ENCODE measurements at places on chromosomes 11 and 22. TPM values are rescaled to one million over a fixed set of nuclear protein-coding genes. Genes with fewer than 3 reads are reported as not detected.

- DNase-seq = peak; percentile 80
These were observed 64.2 kb downstream of the CACNA1I start for GRCh38 chr22:39634530-39635405.

DNA sequence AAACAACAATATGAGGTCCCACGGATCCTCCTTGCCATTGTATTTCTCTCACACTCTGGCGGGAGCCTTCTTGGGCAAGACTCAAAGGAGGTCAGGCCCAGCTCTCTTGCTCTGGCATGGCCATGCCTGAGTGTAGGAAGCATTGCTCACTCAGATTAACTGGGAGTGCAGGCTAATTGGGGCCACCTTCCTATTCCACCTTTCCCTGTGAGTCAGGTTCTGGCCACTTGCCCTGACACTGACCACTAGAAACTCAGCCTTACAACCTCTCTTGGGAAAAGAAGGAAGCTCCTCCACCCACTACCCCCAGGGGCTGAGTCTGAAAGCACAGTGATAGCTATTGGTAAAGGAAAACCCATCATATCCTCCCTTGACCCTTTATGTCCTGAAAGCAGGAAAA is 121.8 kb upstream of the NTM start:
- peak; percentile 5 for DNase-seq

DNA sequence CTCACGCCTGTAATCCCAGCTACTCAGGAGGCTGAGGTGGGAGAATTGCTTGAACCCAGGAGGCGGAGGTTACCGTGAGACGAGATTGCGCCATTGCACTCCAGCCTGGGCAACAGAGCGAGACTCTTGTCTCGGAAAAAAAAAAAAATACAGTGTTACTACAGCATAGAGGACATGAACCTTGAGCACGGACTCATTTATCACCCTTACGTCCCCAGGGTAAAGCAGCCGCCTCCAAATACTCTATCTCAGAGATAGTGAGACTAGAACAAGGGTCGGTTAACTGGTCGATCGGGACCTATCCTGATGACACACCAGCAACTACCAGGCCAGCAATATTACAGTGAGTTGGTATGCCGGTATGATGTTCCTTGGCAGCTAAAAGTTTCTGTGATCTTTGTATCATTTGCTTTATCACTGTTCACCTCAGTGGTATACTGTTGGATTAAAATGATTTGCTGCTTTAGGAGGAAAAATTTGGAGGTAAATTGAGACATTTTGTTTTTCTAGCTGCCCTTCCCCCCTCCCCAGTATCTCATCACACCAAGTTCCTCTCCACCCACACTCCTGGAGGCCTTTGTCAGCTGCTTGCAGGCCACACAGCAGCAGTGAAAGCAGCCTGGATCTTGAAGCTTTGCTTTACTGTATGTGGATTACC is 7.0 kb upstream of the SIDT2 start:
- DNase-seq = no peak

DNA sequence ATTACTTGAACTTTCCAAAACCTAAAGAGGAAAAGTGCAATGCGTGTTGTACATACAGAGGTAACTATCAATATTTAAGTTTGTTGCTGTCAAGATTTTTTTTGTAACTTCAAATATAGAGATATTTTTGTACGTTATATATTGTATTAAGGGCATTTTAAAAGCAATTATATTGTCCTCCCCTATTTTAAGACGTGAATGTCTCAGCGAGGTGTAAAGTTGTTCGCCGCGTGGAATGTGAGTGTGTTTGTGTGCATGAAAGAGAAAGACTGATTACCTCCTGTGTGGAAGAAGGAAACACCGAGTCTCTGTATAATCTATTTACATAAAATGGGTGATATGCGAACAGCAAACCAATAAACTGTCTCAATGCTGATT is 2.1 kb downstream of the ADM start:
- no peak for DNase-seq

DNA sequence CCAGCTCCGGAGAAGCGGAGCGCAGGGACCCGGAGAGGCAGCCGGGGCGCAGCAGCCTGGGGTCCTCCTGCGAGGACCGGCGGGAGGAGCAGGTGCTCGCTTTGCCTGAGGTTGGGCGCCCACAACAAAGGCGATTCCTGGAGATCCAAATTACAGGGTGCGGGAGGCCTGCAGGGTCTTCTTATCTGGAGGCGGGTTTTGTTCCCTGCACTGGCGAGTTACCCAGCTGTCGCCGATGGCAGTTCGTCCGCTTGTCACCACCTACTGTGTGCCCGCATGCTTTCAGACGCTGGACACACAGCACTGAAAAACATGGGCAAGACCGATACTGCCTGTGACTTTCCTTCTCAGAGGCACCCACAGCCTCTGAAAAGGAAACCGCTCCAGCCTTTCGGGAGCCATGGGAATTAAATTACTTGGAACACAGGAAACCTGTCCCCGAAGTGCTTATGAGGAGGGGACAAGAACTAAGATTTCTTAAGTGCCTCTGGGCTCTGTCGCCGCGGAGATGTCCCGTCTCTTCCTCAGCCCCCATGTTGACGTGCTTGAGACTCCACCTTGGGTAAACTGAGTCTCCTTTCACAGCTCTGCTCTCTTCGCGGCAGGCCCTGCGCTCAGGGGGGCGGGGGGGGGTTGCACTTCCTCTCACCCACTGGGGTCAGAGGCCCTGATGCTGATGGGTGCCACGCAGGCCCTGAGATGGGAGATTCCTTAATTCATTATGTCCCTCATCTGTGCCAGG is 1.3 kb upstream of the ZFTA start:
- no peak for DNase-seq

DNA sequence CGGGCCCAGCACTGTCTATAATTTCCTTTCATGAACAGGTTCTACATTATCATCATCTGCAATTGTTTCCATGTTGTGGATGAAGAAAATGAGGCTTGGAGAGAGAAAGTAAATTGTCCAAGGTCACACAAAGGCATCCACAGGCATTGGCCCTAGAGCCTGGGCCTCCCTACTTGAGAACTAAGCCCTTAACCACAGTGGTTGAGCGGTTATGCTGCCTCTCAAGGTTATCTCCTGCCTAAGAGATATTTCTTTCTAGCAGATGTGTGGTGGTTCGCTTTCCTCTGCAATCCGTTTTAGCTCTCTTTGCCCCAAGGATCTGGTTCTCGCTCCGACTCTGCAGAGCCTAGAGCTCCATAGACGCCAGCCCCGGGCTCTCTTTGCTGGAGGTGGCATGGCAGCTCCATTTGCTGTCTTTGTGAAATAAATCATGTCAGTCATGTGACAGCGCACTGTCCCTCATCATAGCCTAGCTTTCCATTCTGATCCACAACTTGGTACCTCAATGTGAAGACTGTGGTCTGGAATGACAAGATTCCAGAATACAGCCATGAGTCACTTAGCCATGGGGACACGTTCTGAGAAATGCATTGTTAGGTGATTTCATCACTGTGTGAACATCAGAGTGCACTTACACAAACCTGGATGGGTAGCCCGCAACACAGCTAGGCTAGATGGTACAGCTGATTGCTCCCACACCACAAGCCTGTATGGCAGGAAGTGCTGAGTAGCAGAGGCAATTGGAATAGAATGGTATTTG is 27.2 kb downstream of the RPS6KA4 start:
- DNase-seq = peak; percentile 19

DNA sequence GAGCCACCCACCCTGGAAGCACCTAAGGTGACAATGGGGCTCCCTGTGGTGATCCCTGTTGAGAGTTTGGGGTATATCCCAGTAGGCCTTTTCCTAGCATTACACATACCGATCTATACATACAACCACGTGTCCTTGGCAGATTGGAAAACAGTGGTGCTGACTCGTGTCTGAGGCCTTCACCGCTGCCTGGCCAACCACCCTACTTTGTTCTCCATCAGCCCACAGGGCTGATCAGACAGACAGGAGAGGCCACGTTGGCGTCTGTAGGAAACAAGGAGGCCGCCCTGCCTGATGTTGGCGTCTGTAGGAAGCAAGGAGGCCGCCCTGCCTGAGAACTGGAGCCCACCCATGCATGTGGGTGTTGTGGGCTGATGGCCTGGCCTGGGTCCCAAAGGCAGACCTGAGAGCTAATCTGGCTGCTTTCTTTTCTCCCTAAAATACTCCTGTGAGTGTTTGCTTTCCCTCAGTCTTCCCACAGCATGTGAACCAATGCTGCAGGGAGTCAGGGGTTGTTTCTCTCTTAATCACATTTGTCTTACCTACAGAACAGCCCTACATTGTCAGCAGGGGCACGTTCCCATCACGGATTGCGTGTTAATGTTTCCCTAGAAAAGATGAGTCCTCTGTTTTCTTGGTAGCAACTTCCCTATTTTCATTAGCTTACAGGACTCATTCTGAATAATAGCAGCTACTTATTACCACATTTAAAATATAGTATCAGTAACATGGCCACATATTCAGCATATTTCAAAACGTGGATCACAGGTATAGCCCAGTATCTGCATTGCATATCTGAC is 57.2 kb downstream of the SBF1 start:
- no peak for DNase-seq

GRCh38 chr11:113034576-113034975 is 73.4 kb downstream of the NCAM1 start:
- peak; percentile 78 for DNase-seq

- no peak for DNase-seq
These were observed 115.9 kb downstream of the CCDC81 start for GRCh38 chr11:86490582-86490981.

DNA sequence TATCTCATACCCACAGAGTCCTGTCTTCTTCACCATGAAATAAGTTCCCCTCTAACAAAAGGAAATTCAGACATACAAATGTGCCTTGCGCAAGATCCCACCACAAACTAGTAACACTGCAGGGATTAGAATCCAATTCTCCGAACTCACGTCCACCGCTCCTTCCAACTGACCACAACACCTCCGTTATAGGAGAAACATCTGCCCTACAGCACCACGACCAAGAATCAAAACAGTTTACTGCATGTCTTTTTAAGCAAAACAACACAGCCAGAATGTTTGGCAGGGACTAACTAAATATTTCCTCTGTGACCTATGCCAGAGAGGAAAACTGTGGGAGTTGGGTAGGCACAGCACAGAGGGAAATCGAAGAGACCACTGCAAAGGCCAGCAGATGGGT is 72.7 kb upstream of the AKIP1 start:
- DNase-seq = peak; percentile 81

DNA sequence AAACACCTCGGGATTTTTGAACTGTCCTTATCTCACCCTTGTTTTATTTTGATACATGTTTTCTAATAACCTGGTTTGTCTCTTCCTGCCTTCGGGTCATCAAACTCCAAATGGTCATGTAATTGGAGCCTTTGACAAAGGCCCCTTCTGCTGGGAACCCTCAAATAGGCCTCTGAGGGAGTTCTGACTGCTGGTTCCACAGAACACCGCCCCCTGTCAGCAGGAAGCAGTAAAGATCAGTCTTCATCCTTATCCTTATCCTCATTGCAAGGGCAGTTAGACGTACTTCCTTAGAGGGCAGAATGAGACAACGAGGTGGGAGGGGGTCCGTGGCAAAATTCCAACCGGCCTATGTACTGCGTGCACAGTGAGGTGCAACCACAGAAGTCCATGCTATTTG is 12.1 kb downstream of the TRIM51 start:
- no peak for DNase-seq

DNA sequence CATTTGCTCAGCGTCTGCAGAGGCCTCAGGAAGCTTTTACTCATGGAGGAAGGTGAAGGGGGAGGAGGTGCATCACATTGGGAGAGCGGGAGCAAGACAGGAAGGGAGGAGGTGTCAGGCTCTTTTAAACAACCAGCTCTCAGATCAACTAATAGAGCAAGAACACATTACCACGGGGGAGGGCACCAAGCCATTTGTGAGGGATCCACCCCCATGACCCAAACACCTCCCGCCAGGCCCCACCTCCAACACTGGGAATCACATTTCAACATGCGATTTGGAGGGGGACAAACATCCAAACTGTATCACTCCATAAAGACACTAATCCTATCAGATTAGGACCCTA is 18.9 kb upstream of the THY1 start:
- DNase-seq = no peak

DNA sequence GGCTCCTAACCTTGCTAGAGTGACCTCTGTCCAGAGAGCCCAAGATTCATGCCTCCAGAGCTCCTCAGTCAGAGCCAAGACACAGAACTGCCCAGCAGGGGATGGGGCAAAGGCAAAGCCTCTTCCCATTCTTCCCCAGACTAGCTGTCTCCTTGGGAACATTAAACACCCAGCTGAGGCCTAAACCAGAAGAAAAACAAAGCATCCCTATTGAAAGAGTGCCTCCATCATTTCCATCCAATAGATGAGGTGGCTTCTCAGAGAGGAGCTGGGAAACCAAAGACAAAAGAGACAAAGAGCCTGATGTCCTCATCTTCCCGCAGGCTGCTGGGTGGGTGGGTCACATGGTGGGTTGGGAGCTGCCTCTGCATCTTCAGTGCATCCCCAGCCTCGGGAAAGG is 37.4 kb downstream of the COMMD9 start:
- DNase-seq = no peak

DNA sequence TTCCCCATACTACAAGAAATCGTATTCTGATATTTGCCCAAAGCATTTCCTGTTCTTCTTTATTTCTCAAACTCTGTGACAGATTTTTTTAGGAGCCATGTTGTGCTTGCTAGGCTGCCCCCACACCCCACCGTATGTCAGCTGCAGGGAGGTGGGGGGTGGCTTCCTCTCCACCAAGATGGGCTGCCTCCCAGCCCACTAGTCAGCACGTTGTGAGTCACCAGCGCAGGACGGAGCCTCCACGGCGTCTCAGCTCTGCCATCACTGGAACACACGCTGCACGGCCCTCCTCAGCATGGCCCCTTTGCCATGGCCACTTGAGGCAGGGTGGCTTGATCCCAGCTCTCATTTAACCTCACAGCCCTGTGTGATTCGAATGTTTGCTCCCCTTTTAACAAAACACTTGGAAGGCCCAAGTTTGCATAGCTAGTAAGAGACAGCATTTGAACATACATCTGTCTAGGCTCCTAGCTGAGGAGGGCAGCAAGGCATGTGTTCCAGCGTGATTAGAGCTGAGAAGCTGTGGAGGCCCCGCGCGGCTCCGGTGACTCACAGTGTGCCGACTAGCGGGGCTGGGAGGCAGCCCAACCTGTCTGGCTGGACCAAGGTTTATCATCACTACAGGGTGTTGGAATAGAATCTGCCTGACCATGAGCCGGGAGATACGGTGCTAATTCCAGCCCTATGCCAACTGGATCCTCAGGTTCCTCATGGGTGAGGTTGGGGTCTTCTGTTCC is 180.7 kb upstream of the NCAM1 start:
- peak; percentile 69 for DNase-seq

DNA sequence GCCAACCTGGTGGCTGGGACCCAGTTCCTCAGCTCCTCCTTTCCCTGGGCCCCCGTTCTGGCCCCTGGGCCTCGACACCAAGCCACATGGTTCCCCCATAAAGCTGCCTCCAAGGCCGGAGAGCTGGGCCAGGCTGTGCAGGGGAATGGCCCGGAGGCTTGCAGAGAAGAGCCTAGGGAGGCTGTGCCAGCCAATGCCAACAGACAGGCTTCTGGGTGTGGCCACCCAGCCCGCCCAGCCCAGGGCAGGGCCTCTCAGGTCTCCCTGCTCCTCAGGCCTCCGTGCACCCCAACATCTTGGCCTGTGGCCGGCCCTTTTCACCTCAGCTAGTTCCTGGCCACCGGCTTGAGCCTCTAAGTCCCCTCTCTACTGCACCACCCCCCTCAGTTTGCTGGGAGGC is 17.4 kb upstream of the FLRT1 start:
- no peak for DNase-seq

The DRICH1 gene
- total RNA-seq = not detected

The GGTLC2 gene
- not detected for total RNA-seq

The PTPN5 gene
- not detected for total RNA-seq

The PYGM gene
- not detected for total RNA-seq

The PARVG gene
- total RNA-seq = not detected

The PEX16 gene
- 28.1 TPM for total RNA-seq

The RNF214 gene
- 12.6 TPM for total RNA-seq

The FAM227A gene
- 1.4 TPM for total RNA-seq

The OR52N4 gene
- not detected for total RNA-seq

The HIC2 gene
- total RNA-seq = 2.1 TPM

The OR8D4 gene
- not detected for total RNA-seq

The MS4A6A gene
- total RNA-seq = not detected
